ENCODE measurements at places on chromosomes 11 and 22.

GRCh38 chr11:17700991-17701390, 18.4 kb upstream of the MYOD1 start:
- DNase-seq: no peak

- no peak for DNase-seq
These were observed 92.5 kb downstream of the CCDC83 start for GRCh38 chr11:85947431-85948272.

DNA sequence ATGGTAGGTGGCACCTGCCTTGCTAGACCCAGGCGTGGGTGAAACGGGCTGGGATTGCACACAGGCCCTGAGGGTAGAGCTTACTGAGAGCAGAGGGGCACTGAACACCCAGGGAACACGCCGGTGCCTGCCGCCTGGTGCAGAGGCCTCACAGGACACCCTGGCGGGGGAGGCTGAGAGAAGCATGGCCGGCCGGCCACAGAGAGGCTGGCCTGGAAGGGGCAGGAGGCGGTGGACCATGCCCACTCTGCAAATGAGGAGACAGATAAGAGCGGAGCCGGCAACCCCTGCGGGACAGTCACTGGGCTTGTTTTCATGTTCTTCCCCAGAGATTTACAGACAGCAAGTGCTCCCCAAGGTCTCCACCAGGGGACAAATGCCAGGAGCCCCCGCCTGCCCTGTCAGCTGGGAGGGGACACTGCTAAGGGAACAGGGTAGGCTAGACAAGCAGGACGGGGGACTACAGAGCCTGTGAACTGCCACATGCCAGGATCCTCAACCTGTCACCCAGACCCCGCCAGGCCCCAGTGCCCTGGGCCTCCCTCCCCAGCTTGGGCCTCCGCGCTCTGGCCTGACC, 38.5 kb upstream of the TCF20 start:
- DNase-seq: no peak

DNA sequence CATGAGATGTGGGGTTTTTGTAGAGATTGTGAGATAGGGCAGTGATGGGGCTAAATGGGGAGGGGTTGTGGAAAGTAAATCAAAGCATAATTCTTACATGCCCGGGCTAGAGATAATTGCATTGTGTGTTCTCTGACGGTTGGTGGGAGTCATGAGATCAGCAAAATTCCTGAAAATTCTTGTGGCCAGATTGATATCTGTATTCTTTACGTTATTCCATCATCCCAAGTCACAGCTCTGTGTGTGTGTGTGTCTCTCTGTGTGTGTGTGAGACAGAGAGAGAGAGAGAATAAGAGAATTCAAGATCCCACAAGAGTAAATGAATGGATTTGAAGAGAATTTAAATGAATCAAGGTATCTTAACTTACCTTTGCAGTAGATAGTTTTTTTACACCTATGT, 138.6 kb upstream of the ARHGAP20 start:
- DNase-seq: no peak

DNA sequence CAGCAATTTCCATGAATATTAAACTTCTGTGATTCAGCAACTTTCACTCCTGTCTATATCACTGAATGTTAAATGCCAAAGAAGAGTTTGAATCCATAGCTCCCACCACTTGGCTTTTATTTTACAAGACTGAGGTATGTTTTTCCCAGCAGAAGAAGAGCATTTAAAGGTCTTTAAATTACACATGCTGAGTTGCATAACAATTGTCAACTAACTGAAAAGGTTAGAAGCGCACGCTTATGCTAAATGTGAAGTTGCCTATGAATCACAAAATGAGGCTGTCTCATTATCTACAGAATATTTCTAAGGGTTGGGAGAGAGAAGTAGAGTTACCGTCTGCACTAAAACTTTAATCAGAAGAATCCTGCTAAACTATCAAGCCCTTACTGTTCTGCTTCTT, 1086.3 kb downstream of the FAM181B start:
- no peak for DNase-seq

GRCh38 chr11:36213393-36213840, 75.8 kb downstream of the COMMD9 start:
- DNase-seq: no peak

DNA sequence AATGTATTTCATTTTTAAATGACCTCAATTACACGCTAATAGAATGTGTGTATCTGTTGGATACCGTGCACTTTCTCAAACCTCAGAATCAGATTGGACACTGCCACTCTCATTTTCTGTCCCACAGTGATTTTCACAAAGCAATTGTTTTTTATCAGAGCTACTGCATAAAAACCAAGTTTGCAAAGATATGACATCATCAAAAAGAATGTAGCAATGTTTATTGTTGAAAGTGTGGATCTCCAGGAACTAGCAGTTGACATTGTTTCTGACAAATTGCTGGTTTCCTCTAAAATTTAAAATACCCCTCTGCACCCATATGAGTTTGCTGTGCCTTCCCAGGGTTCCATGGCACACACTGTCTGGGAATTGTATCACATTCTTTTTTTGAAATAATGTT, 362.7 kb upstream of the DDI1 start:
- no peak for DNase-seq

GRCh38 chr22:29043906-29044575, 17.6 kb downstream of the C22orf31 start:
- no peak for DNase-seq

Data from prostate gland (tissue), 2 donors.